Glomerular endothelial cell (primary cell): ENCODE measurements at places on chromosomes 16 and 17.

DNA sequence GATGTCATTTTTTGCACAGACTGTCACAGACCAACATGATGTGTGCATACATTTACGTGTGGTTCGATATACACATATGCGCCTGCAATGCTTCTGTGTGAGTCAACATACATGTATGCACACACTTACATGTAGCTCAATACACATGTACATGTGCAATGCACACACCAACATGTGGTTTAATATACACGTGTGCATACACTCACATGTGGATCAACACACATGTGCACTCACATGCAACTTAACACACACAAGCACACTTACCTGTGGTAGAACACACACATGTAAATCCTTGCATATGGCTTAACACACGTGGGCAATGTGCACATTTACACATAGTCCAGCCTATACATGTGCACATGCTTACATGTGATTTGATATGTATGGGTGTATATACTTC is 97.5 kb downstream of the CYLD start:
- DNase-seq, result no peak

GRCh38 chr17:7884581-7885366 is 3.8 kb upstream of the CHD3 start:
- DNase-seq, result no peak

- DNase-seq, result no peak
Measured at GRCh38 chr16:832652-833336, 32.3 kb upstream of the GNG13 start.

DNA sequence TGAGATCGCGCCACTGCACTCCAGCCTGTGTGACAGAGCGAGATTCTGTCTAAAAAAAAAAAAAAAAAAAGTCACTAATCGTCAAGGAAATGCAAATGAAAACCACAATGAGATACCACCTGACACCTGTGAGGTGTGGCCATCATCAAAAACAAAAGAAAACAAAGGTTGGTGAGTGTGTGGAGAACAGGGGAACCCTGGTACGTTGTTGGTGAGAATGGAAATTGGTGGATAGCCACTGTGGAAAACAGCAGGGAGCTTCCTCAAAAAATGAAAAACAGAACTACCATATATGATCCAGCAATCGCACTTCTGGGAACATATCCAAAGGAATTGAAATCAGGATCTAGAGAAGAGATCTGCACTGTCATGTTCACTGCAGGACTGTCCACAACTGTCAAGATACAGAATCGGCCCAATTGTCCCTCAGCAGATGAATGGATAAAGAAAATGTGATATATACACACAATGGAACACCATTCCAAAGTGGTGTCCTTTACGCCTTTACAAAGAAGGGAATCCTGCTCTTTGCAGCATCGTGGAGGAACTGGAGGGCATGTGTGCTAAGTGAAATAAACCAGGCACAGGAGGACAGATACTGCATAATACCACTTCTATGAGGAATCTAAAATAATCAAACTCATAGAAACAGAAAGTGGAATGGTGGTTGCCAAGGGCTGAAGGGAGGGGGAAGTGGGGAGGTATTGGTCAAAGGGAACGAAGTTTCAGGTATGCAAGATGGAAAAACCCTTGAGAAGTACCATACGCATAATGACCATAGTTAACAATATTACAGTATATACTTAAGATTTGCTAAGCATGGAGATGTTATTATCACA is 63.5 kb upstream of the PLCG2 start:
- no peak for DNase-seq

DNA sequence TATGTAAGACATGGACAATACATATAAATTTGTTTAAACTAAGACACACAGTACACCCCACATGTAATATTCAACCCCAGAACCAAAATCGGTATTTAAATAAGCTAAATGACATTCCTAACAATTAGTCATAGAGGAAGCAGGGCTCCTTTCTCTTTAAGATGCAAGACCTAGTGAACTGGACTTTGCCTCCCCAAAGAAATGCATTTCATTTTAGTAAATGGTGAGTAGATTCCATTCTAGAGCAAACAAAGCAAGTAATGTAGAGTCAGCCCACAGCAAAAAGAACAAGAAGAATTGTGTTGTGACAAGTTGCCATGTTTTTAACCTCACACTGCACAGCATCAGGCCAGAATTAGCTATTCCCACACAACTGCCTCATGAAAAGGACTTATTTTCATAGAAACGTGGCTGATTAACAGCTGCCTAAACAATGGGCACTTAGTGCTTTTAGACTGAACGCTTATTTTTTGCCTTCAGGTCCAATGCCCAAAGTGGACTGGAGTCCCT is 14.4 kb downstream of the DNAJC7 start:
- no peak for DNase-seq

- no peak for DNase-seq
Measured at GRCh38 chr17:50615828-50616227, 18.9 kb upstream of the ABCC3 start.

- DNase-seq, result no peak
Measured at GRCh38 chr17:21096874-21097273, 29.9 kb upstream of the DHRS7B start.

DNA sequence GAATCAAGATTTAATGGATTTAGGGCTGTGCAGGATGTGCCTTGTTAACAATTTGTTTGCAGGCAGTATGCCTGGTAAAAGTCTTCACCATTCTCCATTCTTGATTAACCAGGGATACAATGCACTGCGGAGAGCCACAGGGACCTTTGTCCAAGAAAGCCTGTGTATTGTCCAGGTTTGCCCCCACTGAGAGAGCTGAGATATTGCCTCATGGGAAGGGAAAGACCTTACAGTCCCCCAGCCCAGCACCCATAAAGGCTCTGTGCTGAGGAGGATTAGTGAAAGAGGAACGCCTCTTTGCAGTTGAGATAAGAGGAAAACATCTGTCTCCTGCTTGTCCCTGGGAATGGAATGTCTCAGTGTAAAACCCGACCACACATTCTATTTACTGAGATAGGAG is 2169.6 kb downstream of the TP53TG3F start:
- no peak for DNase-seq

DNA sequence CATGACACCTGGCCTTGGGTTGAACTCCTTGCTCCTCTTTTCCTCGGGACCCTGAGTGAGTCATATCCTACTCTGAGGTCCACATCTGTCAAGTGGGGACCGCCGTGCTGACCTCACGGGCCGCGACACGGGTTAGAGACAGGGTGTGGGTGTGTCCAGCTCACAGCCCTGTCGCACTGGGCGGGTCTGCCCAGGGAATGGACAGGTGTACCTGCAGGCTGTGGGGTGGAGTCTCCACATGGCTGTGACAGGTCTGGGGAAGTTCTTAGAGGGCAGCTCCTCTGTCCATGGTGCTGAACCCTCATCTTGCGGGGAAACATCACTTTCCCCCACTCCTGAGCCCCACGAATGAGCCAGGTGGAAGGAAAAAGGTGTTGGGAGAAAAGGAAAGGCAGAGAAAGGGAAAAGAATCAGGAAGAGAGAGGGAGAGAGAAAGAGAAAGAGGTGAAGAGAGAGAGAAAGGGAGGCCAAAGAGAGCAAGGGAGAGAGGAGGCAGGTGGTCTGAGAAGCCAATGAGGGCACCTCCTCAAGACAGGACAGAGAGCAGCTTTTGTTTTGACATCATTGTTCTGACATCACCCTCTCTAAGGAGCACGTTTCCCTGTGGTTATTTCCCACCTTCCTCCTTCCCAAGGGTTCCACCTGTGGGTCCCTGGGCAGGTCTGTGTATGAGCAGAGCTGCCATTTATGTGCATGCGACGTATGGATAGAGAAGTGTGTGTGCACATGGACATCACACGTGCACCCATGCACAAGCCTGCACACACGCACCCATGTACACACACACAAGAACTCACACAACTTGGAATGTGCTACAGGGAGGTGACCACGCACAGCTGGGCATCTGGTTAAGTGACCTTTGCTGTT is 32.6 kb upstream of the CBFA2T3 start:
- no peak for DNase-seq

DNA sequence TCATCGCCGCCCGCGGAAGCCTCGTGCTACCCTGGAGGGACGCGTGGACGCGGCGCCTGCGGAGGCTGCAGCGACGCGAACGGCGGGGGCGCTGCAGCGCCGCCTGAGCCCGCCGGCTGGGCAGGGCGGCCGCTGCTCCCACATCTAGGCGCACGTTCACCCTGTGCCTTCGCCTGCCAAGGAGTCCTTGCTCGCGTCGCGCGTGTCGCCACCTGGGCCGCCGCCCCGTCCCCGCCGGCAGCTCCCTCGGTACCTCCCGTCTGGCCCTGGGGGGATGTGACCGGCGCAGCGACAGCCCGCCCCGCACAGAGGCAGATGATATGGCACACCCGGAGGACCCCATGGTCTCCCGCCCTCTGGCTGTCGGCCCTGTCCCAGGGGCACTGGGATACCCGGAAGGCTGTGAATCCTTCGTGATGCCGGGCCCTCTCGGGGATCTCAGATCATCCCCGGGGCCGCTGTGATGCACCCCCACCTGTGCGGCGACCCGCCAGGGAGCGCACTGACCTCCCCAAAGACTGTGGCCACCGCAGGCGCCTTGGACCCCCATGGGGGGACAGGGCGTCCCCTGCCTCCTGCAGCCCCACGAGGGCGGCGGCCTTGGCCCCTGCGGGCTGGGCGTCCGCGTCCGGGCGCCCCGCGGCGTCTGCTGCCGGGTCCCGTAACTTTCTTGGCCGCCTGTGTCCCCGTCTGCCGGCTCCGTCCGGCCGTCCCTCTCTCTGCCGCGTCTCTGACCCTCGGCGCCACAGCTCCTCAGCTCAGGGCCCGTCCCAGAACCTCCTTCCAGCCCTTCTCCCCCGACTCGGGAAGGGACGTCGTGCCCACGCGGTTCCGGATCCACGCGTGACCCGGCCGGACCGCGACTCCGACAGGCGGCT is 689 bp upstream of the TBC1D24 start:
- DNase-seq, result no peak

- no peak for DNase-seq
Measured at GRCh38 chr17:6494239-6494941, 50.1 kb downstream of the PIMREG start.

- DNase-seq, result no peak
Measured at GRCh38 chr17:29283961-29284360, 10.0 kb downstream of the NUFIP2 start.

GRCh38 chr17:4393806-4394205 is 27.3 kb upstream of the UBE2G1 start:
- DNase-seq, result no peak

DNA sequence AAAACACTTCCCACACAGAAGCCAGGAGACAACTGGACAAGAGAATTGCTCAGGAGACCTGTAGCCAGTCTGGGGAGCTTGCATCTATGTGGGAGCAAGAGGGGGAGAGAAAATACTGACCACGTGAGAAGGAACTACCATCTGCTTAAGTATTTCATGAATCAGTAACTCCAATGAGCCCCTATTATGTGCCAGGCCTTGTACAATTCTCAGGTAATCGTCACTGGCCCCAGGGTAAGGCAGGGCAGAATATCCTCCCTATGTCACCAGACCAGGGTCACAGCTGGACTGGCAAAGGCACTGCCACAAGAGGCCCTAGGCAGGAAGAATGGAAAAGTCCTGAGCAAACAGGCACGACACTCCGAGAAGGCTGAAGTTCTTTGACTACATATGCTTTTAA is 25.9 kb downstream of the USP7 start:
- no peak for DNase-seq

DNA sequence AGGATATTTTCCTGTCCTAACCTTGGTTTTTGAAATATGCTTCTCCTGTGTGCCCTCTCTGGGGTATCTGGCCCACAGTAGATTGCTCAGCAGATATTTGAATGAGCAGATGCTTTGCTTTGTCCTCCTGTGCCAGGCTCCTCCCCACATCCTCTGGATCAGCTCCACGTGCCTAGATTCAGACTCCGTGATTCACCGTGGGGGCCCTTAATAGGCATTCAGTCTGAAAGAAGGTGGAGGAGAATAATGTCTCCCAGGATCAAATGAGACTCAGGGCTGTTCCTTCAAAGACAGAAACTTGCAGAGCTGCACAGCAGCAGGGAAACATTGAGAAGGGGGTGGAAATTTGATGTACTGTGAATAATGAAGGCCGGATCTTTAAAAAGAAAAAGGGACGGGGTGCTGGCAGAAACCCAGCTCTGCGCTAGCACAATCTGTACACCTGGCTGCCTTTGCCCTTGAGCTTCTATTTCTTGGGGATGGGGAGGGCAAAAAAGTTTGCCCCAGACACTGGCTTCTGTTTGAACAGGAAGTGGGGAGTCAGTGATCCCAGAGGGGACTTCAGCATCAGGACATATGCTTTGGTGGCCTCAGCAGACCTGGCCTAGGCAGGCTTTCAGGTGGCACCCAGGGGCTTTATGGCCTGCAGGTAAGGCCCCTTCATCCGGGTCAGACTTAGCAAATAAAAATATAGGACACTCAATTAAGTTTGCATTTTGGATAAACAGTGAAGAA is 15.9 kb upstream of the SLC12A3 start:
- DNase-seq, result no peak

GRCh38 chr16:64092271-64092670 is 1029.6 kb downstream of the CDH11 start:
- no peak for DNase-seq

DNA sequence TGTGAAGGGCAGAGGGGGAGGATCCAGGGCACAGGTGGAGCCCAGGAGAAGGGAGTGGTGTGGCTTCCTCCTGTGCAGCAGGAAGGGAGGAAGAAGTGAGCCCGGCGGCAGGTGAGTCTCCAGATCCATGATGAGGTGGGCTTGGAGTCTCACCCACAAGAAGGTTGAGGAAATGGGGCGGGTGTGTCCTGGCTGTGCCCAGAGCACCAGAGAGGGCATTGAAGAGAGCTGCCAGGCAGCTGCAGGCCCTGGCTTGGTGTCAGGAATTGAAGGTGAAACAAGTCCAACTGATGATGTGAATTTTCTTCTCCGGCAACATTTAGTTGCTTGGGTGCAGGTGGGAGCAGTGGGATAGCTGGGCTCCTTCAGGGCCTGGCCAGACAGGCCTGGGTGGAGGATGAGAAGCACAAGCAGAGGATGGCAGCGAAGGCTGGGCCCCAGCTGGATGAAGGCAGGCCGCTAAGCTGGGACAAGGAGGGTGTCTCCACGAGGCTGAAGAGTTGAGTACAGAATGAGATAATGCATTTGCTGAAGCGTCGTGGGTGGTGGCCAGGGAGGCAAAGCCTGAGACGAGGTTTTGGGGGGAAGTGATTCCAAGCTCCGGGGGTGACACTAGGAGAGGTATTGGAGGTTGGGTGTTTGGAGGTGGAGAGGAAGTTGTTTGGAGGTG is 18.3 kb downstream of the NT5M start:
- DNase-seq, result no peak

DNA sequence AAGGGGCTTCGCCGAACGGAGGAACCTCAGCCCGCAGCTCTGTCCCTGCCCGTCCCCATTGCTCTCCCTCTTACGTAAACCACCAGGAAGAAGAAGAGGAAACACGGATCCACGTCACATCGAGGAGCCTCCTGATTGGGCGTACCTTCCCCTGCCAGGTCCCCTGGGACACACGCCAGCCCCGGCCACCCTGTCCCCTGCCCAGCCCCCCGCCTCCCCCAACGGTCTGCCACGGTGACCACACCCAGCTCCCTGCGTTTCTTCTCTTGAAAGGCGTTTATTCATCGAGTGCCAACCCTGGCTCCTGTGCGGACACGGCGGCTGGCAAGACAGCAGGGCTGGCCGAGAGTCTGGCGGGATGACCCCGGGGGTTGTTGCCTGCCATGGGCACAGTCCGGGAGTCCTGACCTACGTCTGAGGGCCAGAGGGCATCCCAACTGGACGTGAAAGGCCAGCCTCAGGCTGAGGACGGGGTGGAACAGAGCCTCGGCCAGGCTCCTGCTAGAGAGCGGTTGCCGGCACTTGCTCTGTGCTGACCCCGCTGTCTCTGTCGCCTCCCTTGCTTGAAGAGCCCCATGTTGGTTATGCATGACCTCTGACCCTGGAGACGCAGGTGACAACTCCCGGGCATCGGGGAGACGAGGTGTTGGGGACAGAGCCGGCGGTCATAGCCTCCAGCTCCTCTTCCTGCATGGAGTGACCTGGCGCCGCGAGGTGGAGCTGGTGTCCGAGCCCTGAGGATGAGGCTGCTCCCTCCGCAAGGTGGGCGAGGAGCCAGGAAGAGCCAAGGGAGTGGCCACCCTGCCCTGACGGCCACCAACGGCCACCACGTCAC is 40.5 kb upstream of the ACSF3 start:
- DNase-seq, result no peak
